Brain pericyte (primary cell): ENCODE measurements at places on chromosomes 12 and 14.

DNA sequence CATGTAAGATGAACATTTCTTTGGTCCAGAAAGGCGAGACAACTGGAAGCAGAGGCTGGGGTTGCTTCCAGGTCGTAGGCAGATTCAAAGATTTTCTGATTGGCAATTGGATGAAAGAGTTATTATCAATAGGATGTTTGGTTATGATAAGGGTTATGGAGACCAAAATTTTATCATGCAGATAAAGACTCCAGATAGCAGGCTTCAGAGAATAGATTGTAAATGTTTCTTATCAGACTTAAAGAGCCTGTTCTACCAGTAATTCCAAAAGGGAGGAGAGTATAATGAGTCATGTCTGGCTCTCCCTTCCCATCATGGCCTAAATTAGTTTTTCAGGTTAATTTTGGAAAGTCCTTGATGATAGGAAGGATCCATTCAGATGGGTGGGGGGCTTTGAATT, 55.6 kb downstream of the C14orf39 start:
- no peak for DNase-seq

DNA sequence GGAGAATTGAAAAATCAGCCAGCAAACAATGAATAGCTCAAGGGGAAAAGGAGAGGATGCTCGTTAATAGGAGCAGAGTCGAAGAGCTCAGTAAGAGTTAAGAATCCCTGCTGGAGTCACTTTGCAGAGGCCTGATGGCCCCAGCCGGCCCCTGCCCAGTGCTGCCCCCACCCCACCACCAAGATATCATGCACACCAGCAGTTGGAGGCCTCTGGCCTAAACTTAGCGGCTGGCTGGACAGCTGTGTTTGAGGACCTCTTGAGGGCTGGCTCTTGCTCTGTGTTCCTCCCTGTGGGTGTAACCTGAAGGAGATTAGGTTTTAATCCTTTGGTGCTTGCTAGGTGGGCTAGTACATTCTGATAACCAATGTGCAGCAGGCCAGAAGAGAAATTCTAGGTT, 142.0 kb downstream of the PLXNC1 start:
- no peak for DNase-seq

DNA sequence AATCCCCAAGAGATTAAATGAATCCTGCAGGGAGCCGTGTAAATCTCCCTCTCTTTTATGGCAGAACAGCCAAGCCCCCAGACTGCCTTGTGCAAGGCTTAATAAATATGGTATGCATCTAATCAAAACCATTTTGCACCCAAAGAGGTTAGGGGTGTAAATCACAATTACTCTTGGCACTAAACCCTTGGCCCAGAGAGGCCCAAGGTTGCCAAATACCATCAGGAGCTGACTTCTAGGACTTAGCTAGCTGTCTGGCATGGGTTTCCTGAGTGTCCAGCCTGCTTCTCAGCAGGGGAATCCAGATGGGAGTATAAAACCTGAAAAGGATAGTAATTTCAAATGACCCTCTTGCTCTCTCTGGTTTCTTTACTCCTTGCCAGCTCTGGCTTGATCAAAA, 610.4 kb downstream of the MED13L start:
- no peak for DNase-seq

GRCh38 chr12:103677341-103677740, 90.3 kb downstream of the STAB2 start:
- DNase-seq, result no peak

DNA sequence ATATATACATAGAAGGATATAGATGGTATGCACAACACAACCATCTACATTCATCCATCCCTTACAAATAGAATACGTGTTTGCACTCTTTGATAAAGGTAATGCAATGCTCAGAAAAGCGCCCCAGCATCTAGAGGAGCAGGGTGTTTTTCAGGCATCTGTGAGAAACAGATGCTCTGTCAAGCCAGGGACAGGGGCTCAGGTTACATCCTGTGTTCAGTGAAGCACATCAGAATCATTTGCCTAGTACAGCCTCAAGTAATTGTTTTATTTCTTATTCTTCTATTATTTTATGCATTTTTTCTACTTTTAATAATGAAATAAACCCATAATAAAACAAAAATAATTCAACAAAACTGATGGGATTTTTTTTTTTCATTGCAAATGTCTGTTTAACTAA, 50.5 kb upstream of the HIF1A start:
- DNase-seq, result no peak
